ENCODE measurements at places on chromosomes 5 and 9.

DNA sequence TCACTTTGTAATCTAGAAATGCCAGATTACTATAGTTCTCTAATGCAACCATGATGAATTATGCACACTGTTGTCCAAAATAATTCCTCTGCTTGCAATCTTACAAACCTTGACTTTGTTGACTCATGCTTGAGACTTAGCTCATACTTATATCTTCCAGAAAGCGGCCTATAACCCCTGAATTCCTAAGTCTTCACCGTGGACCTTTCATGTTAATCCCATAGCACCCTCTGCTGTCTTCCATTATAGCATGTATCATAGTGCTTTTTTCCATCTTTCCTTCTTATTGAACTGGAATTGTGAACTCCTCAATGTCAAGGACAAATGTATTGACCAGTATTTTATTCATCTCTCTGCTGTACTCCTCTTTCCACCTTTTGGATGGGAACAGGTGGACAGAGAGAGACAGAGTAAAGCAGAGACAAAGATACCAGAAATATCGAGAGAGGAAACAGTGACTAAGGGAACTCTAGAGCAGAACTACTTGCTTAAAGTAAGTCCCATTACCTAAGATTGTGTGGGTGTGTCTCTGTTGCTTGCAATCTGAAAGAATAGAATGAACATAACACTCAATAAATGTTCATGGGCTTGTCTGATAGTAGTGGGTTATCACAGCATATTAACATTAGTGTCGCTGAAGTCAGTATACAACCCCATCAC lies 110.0 kb downstream of the LURAP1L start:
- no peak for DNase-seq

- no peak for DNase-seq
These were observed 264.3 kb upstream of the PANK3 start for GRCh38 chr5:168843277-168844015.

DNA sequence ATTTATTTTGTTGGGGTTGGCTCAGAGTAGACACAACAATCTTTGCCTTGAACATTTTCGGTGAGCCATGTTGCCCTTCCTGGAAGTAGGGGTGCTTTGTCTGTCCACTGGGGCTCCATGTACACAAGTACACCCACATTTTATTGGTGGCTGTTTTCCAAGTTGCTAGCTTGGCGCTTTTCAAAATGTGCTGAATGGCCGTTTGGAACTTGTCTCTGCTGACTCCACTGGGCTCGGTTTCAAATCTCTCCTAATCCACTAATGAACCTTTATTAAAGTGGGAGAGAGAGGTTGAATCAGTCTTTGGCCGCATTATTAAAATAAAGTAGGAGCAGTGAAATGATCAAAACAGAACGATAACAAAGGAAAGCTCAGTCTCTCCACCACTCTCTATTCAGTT lies 64.6 kb upstream of the TAF11L2 start:
- no peak for DNase-seq

DNA sequence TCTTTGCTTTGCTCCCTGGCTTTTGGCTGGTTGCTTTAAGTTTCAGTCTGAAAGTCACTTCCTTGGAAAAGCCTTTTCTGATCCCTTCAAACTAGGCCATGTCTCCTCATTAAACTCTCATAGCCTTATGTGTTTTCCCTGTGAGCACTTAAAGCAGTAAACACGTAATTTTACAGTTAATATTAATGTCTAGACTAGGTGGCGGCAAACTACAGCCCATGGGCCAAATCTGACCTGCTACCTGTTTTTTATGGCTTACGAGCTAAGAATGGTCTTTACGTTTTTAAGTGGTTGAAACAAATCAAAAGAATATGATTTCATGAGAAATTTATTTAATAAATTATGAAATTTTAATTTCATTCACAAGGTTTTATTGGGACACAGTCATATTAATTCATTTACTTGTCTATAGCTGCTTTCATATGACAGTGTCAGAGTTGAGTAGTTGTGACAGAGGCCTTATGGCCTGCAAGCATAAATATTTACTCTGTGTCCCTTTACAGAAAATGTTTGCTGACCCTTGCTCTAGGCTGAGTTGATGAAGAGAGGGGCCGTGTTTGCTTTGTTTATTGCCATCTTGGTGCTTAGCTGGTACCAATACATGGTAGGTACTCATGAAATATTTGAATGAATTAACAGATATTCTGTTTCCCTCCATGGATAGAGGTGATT lies 7.4 kb downstream of the SLC44A1 start:
- DNase-seq: no peak

- no peak for DNase-seq
These were observed 141.3 kb upstream of the ZNF618 start for GRCh38 chr9:113734826-113735225.
